Choroid plexus epithelial cell (primary cell): ENCODE measurements at places on chromosomes 7 and 10.
A peak's percentile ranks its signal among the peaks of the same experiment; 100 is the strongest.

DNA sequence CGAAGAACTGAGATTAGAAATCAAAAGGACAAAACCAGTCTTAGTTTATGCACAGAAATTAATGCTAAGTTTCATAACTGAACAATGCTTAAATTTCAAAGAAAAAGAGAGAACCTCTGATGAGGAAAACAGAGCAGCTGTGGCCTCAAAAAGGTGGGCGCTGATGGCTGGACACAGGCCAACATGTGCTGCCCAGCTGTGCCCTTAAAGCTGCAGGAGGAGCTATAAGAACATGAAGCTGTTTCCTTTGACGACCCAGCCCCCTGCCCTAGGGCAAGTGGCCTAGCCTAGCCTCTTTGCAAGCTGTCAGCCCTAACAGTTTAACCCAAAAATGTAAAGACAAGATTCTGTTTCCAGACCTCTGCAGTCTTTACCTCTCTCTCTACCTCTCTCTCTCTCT lies 107.7 kb downstream of the GRID1 start:
- no peak for DNase-seq

GRCh38 chr10:21517134-21518031 lies 8.1 kb downstream of the SKIDA1 start:
- peak; percentile 65 for DNase-seq

GRCh38 chr7:1763033-1763432 lies 93.0 kb downstream of the ELFN1 start:
- DNase-seq: no peak

DNA sequence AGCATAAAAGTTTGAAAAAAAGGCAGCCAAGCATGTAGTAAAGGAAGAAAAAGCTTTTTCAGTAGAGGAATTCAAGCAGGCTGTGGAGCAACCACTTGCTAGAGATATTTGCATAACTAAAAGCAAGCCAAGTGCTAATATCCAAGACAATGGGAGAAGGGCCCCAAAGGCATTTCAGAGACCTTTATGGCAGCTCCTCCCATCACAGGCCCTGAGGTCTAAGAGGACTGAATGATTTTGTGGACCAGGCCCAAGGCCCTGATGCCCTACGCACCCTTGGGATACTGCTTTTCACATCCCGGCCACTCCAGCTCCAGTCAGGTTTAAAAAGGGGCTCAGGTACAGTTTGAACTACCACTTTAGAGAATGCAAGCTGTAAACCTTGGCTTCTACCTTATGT lies 261.7 kb upstream of the SEMA3C start:
- DNase-seq: no peak

- no peak for DNase-seq
Observed at GRCh38 chr10:126928274-126928673, 23.0 kb downstream of the DOCK1 start.

DNA sequence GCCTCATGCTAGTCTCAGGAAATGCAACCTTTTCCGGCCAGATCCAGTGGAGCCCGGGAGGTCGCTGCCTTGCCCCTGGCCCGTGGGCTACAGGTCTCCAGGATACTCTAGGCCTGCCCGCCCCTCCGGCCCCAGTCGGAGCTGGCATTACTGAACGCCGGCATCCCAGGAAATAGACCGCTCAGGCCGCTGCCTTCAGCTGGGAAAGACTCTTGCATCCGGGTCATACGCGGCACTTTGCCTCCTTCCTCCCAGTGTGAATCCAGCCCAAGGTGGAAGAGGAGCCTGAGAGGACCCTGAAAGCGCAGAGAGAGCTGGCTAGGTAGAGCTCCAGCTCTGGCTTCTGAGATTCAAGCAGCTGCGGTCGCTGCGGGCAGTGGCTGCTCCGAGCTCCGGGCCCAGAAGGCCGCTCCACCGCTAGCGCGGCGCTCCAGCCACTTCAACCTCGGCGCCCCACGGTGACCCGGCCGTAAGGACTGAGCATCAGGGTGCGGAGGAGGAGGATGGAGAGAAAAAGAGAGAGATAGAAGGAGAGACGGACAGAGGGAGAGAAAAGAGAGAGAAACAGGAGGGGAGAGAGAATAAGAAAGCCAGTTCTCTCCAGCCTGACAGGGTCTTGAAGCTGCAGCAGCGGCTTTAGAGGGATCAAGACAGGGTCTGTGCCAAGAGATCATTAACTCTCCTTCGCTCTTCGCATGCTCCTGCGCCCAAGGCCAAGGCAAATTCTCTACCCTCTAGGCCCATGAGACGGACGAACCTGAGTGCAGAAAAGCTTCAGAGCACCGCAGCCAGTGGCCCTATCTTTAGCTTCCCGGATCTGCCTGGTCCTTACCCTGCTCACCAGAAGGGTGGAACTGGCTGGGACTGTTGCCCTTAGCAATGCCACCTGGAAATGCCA lies 1.8 kb upstream of the HOXA10 start:
- DNase-seq: no peak

GRCh38 chr10:61669161-61669725 lies 6.5 kb downstream of the CABCOCO1 start:
- DNase-seq: peak; percentile 17

- DNase-seq: no peak
Observed at GRCh38 chr7:35556515-35557471, 138.1 kb downstream of the HERPUD2 start.

DNA sequence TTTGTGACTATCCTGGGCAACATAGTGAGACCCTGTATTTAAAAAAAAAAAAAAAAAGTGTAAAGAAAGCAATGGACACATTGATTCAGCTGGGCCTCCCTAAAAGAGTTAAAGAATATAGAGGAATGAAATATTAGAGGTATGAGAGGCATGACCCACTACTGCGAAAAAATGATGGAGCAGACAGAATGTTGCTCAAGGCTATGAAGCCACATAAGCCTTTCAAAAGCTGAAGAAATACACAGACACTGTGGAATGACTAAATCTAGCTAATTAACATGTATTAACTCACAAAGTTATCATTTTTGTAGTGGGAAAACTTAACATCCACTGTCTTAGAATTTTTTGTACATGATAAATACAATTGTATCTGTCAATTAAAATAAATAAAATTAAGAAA lies 107.3 kb downstream of the HGF start:
- DNase-seq: peak; percentile 50

DNA sequence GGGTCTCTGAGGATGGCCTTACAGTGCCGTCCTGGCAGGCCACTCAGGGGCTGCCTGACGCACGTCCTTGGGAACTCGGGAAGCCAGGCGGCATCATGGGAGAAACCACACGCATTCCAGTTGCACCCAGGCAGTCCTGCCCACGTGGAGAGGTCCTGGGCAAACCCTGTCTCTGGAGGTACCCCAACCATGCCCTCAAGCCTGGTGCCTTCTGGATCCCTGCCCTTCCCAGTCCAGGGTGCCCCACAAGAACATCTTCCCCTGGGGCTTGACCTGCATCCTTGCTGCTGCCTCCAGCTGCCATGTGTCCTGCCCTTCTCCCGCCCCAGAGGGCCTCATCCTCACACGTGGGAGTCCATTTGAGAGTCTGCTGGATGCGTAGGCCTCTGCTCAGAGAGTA lies 200.3 kb upstream of the PPP2R2D start:
- DNase-seq: no peak

- no peak for DNase-seq
Observed at GRCh38 chr7:92635538-92635937, 45.3 kb upstream of the FAM133B start.

GRCh38 chr10:122135251-122136025 lies 135.7 kb upstream of the BTBD16 start:
- DNase-seq: no peak

GRCh38 chr10:84563868-84564267 lies 235.5 kb downstream of the CCSER2 start:
- no peak for DNase-seq

GRCh38 chr10:100725869-100726426 lies 19.4 kb upstream of the PAX2 start:
- no peak for DNase-seq

DNA sequence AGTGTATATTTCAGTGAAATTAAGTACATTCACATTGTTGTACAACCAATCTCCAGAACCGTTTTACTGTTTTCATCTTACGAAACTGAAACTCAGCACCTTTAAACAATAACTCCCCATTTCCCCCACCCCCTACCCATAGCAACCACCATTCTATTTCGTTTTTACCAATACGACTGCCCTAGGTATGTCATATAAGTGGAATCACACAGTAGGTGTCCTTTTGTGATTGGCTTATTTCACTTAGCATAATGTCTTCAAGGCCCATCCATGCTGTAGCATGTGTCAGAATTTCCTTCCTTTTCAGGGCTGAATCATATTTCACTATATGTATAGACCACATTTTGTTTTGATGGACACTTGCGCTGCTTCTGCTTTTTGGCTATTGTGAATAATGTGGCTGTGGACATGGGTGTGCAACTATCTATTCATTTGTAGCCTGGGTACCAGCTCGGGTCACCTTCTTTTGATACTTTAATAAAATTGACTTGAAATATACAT lies 34.3 kb upstream of the DLG5 start:
- DNase-seq: no peak

- peak; percentile 39 for DNase-seq
Observed at GRCh38 chr7:157411580-157411979, 74.8 kb downstream of the DNAJB6 start.

GRCh38 chr10:123502983-123503382 lies 163.2 kb upstream of the GPR26 start:
- no peak for DNase-seq

GRCh38 chr10:47198221-47198620 lies 101.8 kb upstream of the GDF10 start:
- DNase-seq: no peak

- no peak for DNase-seq
Observed at GRCh38 chr10:85036661-85037060, 708.3 kb downstream of the CCSER2 start.

GRCh38 chr7:102258749-102259107 lies 27.9 kb upstream of the SH2B2 start:
- DNase-seq: no peak

DNA sequence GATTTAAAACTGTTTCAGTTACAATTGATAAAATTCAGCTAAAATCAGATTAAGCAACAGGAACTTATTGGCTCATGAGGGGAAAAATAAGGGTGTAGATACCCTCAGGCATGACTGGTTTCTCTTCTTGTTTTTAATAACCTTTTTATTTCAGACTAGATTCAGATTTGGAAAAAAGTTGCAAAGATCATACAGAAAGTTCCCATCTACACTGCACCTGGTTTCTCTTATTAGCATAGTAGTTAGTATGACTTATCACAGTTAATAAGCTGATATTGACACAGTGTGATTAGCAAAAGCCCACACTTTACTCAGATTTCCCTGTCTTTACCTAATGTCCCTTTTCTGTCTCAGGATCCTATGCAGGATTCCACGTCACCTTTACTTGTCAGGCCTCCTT lies 53.3 kb downstream of the HTR5A start:
- DNase-seq: no peak

- no peak for DNase-seq
Observed at GRCh38 chr7:2607923-2608904, 23.6 kb upstream of the TTYH3 start.

GRCh38 chr7:98418636-98419315 lies 17.9 kb upstream of the BAIAP2L1 start:
- DNase-seq: peak; percentile 92

GRCh38 chr10:1465993-1466764 lies 271.1 kb downstream of the ADARB2 start:
- DNase-seq: no peak

- DNase-seq: no peak
Observed at GRCh38 chr10:127986531-127987466, 79.9 kb downstream of the PTPRE start.

GRCh38 chr7:92460109-92460508 lies 12.8 kb downstream of the GATAD1 start:
- no peak for DNase-seq

GRCh38 chr10:61967298-61967697 lies 65.8 kb downstream of the ARID5B start:
- DNase-seq: no peak

DNA sequence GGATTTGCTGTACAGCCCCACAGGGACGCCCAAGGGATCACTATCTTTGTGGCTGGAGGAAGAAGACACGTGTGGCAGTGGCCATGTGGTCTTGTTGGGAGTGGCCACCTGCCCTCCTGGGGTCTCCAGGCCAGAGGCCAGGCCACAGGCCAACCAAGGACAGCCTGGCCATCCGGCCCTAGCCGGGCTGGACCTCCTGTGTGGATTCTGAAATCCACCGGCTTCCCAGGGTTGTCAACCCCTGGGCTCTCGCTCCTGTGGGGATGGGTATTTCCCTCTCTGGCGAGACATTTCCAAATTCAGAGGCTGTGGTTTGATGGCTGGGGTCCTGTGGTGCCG lies 31.5 kb upstream of the CFAP46 start:
- no peak for DNase-seq

DNA sequence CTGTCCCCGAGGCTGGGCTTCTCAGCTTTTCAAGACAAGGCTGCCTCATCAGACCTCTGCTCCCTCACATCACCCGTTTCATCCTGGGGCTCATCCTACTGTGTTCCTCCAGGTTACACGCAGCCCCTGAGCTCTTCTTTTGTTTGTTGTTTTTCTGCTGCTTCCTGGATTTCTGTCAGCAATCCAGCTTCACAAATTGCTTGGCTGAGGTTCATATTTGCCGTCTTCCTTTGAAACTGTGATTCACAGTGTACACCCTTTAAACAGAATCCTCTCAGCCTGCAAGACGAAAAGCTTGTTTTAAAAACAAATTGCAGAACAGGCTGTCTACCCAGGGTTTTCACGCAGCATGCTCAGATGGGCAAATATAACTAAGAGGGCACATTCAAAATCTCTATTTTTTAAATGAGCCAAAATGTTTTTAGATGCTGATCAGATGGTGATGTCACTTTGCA lies 39.1 kb upstream of the PARD3 start:
- peak; percentile 86 for DNase-seq

GRCh38 chr7:142152076-142152475 lies 40.6 kb downstream of the MGAM2 start:
- DNase-seq: no peak

DNA sequence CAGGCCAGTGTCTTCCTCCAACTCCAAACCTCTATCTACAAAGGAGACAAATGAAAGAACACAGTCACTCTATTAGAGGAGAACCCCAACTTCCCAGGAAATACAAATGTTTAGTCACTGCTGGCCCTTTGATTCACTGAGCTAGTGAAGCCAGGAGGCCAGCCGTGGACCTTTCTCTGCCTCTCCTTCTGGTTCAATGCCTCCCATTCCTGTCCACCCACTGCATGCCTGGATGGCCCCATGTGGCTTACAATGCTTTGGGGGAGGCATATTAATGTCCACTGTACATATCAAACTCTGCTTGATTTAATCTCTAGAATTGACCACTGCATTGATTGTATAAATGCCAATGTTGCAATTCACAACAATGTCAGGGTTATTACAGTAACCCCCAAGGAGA lies 687.3 kb downstream of the KCNMA1 start:
- peak; percentile 5 for DNase-seq

DNA sequence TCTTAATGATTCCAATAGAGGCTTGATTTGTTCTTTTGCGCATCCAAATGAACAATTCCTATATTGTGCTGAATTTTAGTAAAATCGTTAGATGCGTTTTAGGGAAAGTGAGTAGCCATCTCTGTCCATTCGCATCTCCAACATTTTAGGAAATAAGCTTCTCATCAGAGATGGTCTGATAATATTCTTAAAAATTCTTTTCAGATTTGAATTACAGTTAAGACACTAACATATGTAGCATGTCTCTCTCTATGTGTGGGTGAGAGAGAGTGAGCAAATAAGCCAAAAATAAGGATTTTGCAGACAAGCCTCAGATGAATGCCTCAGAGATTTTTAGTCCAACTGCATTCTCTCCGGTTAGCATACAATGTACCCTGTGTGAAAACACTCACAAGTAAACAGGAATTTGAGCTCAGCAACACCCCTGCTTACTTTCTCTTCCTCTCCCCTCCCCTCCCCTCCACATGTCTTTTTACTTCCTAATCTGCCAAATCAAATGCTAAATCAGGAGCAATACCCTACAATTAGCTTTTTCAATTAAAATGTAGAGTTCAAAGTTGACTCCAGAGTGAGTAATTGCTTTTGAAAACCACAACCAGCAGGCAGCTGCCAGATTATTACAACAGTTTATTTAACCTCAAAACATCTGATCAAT lies 354.4 kb downstream of the CRPPA start:
- DNase-seq: peak; percentile 28
